Fibroblast of skin of left biceps (primary cell): ENCODE measurements at places on chromosomes 12 and 14.

GRCh38 chr12:64083285-64084210 is 138.5 kb downstream of the KICS2 start:
- peak; percentile 90 for DNase-seq

DNA sequence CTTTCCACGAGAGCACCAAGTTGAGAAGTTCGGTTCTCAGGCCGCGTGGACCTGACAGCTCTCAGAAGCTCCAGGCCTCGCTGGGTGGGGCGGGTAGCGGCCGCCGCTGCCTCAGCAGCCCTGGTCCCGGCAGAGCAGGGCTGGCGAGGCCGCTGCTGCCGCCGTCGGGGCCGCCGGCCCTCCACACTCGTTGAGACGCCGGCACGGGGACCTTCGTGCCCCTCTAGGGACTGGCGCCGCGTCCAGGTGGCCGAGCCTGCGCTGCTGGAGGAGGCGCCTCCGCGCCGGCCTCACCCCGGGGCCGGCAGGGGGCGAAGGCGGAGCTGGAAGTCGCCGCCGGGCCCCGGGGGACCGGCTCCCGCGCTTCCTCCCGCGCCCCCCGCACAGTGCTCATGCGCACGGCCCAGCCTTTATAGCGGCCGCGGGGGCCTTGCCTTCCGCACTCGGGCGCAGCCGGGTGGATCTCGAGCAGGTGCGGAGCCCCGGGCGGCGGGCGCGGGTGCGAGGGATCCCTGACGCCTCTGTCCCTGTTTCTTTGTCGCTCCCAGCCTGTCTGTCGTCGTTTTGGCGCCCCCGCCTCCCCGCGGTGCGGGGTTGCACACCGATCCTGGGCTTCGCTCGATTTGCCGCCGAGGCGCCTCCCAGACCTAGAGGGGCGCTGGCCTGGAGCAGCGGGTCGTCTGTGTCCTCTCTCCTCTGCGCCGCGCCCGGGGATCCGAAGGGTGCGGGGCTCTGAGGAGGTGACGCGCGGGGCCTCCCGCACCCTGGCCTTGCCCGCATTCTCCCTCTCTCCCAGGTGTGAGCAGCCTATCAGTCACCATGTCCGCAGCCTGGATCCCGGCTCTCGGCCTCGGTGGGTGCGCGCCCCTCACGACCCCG is at the start of gene COCH:
TSS of gene COCH (plus strand) at position 440 of the 879 bp plus-strand sequence. CDS start at position 820, 380 bp downstream.
- DNase-seq: no peak

- DNase-seq: no peak
Measured at GRCh38 chr12:123971770-123972456, 718 bp downstream of the CCDC92 start.

DNA sequence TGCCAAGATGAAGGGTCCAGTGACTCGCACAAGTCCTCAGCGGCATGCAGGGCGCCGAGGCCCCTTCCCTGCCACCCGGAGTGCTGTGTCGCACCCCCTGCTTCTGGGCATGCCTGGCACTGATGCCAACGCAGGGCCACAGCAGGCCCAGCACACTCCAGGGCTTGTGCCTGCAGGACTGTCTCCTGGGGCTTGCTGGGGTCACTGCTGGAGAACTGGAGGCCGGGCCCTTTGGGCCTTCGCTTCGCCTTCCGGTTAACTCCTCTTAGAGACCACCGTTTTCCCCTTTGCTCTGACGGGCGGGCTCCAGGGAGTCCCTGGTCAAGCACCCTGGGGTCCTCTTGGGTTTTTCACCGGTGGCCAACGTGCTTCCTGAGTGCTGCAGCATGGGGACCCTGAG is 79.6 kb downstream of the WDR20 start:
- no peak for DNase-seq

DNA sequence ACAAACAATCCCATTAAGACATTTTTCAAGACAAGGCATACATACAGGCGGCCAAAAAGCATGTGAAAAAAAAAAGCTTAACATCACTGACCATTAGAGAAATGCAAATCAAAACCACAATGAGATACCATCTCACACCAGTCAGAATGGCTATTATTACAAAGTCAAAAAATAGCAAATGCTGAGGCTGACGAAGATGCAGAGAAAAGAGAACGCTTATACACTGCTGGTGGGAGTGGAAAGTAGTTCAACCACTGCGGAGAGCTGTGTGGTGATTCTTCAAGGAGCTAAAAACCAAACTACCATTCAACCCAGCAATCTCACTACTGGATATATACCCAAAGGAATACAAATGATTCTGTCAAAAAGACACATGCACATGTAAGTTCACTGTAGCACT is 216.7 kb downstream of the FOXG1 start:
- DNase-seq: no peak

- DNase-seq: no peak
Measured at GRCh38 chr14:69351911-69352310, 46.2 kb downstream of the ERH start.
